NCI-H2081 (cell line): ENCODE measurements at places on chromosomes 3 and 15.

GRCh38 chr3:177776661-177777101 is 579.4 kb upstream of the TBL1XR1 start:
- peak; percentile 37 for DNase-seq

DNA sequence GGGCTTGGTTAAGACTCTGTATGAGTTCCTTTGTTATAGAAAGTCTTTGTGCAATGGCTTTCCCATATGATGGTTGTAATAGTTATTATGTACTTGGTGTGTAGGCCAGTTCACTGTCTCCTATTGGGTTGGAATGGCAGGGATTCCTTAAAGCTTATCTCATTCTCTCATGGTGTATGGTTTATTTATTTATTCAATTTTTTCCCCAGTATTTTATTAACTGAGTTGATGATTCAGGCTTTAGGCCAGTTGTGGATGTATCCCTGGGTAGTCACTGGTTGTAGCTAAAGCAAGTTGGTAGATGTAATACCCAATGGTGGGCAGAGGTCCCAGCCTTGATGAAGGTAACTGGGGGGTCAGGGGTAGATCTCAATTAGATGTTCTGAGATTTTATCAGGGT is 349.4 kb downstream of the DOCK3 start:
- no peak for DNase-seq

DNA sequence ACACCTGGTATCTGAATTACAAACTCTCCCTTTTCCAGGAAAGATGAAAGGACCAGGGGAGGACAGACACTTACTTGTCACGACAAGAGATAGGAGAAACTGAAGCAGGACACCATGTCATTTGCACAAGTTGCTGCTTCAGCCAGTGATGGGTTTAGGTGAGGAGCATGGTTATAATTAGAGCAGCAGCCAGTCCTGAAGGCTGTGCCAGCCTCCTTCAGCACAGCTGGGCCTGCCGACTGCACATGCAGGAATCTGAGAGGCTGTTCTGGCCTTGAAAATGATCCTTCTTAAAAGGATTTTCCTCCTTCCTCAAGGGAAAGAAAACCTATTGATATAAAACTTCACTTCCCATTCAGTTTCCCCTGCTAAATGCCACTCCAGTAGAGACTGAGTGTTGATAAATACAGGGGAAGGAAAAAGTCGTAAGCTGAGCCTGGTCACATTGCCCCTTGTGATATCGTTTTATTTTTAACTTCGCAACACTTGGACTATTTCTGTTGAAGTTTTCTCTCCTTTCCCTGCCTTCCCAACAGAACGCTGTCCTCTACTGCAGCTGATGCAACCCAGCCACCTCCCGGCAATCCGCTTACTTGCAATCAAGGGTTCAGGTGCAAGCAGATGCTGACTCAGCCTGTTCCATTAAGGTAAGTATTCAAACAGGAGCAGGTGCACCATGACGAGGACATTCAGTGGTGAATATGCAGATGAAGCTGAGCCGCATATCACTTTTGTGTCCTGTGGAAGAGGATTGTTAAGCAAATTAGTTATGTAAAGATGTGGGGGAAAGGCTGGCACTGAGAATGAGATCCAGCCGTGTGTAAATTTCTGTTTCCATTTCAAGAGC is at the start of gene FBXO40:
Gene FBXO40 (plus strand): TSS at position 524 of the 847 bp plus-strand sequence. CDS start 27,197 bp downstream, outside the sequence.
- DNase-seq, result peak; percentile 67

DNA sequence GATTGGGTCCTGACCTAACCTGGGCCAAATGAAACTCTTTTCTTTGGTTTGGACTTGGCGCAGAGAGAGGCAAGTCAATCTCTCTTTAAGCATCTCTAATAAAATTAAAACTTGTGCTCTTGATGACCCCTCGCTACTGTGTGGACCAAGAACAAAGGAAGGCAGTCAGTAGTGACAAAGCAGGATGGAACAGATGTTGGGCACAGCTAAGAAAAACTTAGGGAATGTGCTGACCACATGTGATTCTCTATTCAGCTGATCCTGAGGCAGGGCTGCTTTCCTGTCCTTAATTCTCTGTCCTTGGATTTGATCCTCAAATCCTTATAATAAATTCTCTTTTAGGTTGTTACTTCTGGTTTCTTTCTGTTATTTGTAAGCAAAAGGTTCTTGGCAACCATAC is 259.9 kb downstream of the ZIC1 start:
- no peak for DNase-seq
